Nasal cavity respiratory epithelium epithelial cell of viscerocranial mucosa (primary cell): ENCODE measurements at places on chromosomes 3 and 15. TPM values are rescaled to one million over a fixed set of nuclear protein-coding genes. Genes with fewer than 3 reads are reported as not detected.

Gene NOP10
- total RNA-seq: 122 and 168 TPM in 2 replicates

Gene TIMP4
- total RNA-seq: 1.4 and 2.2 TPM in 2 replicates

Gene ADAMTS7
- total RNA-seq: 0.34 and 5.0 TPM in 2 replicates

Gene GJD2
- not detected in 2 replicates for total RNA-seq

Gene NPAP1
- under 0.01 TPM in 1 of 2 replicates, not detected in the other for total RNA-seq

Gene SH3GL3
- total RNA-seq: under 0.01 and 0.14 TPM in 2 replicates

Gene GOLGA6L9
- 8.8 and 9.2 TPM in 2 replicates for total RNA-seq

Gene REC114
- total RNA-seq: not detected in 2 replicates

Gene PSMD2
- 448 and 508 TPM in 2 replicates for total RNA-seq

Gene IGSF11
- under 0.01 and 0.21 TPM in 2 replicates for total RNA-seq
